ENCODE measurements at places on chromosomes 7 and 10.
A peak's percentile ranks its signal among the peaks of the same experiment; 100 is the strongest.

DNA sequence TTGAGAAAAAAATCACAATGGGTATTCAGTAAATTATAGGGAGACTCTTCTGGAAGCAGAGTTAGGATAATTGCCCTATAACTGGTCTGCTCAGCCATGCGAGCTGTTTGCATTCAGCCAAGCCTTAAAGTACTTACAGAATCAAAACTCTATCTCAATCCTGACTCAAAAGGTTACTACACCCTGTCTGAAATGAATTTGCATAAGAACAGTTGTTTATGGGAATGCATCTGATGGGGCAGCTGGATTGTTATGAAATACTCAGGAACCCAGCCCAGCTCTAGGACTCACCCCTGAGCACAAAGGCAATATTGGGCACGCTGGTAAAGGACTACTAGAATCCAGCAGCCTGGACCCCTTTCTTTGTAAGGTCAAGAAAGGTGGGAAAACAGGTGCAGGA, 38.8 kb downstream of the AKR1B15 start:
- no peak for DNase-seq

- no peak for DNase-seq
Observed at GRCh38 chr7:135490783-135491182, 19.1 kb downstream of the CNOT4 start.

DNA sequence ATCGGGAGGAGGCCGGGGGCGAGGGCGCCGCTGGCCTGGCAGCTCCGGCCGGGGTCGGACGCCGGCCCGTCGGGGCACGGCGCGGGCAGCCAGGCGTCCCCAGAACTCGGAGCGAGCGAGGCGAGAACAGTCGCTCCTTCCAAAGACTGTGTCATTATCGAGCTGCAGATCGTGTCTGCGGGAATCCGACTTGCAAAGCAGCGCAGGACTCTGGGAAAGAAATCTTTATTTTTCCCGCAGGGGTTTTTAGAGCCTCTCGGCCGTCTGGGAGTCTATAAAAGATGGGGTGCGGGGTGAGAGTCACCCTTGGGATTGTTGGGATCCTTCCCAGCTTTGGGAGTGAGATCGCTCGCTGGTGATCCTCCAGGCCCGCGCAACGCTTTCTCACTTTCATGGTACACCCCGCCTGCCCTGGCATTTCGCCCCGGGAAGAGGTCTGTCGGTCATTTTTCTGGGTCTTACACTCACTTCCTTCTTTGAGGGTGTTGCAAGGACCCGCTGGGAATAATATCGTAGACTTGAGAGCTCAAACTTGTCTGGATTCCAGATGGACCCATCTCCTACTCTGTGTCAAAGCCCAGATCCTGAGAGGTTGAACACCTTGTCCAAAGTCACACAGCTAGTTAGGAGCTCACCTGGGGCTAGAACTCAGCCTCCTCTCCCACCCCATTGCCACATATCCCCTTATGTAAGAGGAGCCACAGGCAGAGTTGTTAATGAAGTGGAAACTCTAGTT, 1.0 kb downstream of the UBTD1 start:
- DNase-seq, result peak; percentile 47

DNA sequence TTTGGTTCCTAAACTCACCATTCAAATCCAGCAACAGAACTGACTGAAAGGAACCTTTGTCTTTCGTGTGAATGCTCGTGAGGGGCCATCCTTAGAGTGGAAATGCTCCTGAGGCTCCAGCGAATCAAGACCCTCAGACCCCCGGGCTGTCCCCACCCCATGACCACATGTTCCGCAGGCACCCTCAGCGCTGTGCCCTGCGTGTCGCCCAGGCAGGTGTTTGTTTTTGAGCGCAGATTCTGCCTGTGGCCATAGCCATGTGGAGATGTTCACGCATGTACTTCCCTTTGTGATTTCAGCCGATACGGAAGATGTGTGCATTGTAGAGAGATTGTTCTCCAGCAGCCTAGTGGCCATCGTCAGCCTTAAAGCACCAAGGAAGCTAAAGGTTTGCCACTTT, 24.2 kb downstream of the WIPI2 start:
- no peak for DNase-seq

- no peak for DNase-seq
Observed at GRCh38 chr7:112293416-112293815, 86.9 kb downstream of the ZNF277 start.

- DNase-seq, result no peak
Observed at GRCh38 chr7:44748948-44749731, 493 bp downstream of the ZMIZ2 start.

DNA sequence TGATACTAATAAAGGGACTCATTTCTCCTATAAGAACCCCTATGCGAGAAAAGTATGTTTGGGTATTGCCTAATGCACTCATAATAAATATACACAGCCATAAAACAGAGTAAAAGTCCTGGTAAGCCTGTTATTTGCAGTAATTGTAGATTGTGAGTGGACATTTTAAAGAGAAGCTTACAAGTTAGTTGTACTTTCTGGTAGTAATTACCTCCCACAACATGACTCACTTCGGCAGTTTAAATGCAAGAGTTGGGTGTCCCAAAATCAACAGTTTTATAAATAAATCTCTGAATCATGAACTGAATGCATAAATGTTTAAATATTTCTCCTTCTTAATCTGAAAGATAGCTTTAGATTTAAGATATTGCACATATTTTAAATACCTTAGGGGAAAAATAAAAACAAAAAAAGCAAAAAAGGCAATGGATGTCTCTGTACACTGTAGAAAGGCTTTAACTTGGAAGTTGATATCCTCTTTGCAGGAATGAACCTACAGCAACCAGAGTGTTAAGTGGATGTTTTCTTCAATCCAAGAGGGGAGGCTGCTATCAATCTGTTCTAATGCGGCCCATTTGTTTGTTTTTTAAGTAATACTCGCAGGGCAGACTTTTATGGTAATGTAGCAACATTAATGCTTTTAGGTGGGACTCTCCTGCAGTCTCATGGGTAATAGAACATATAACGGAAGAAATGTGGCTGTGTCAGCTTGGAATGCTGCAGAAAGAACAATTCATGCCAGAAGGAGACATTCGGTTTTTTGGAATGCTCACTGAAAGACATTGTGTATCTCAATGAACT, 57.3 kb upstream of the ZEB1 start:
- DNase-seq, result no peak

GRCh38 chr10:32263300-32263699, 83.7 kb downstream of the EPC1 start:
- DNase-seq, result no peak

- DNase-seq, result no peak
Observed at GRCh38 chr10:5999440-6000165, 22.3 kb upstream of the IL15RA start.

DNA sequence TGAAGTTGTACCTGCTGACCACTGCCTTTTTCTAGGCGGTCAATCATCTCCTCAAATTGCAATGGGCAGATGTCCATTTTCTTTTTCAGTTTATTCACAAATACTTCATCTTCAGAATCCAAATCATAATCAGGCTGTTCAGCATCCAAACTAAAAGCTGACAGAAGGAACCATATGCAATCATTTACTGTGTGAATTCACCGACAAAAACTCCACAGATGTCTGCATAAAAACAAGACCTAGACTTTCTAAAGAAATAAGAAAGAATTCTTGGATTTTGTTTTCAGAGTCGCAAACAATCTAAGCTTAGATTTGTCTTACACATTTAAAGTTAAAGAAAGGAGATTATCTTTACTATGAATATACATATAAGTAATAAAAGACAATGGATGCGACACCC, 53.4 kb downstream of the EPC1 start:
- no peak for DNase-seq

GRCh38 chr7:19119870-19120486, 2.5 kb upstream of the TWIST1 start:
- DNase-seq, result no peak

DNA sequence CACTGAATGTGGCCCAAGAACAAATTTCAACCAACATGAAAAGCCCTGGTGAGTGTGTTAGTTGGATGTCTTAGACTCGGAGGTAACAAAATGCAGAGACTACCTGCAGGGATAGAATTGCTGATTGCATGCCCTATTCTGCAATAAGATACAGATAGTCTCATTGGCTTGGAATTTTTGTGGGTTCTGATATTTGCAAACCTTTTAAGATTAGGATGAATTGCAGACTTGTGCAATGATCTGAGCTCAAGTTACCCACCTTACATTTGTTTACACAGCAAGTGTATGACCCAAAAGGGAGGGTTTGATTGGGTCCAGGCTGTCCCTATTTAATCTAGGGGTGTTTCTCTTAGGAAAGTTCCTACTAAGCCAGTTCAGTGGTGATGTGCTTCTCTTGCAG, 45.4 kb downstream of the GPR37 start:
- no peak for DNase-seq

- no peak for DNase-seq
Observed at GRCh38 chr7:130367836-130368746, 12.2 kb upstream of the CPA1 start.

DNA sequence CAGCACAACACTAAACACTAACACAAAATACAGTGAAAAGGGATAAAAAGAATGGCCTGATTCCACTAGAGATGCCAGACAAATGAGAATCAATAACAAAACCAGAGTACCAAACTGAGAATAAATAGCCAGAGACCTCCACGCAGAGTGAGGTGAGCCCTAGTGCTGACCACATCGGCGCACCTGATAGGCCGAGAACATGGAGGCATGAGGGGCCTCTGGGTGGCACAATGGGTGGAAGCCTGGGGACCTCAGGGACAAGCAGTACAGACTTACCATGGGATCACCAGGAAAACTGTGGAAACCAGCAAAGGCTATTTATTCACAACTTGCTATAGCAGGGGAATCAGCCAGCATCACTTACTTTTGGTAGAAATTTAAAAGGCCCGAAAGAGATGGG, 1.8 kb upstream of the CSGALNACT2 start:
- DNase-seq, result no peak

GRCh38 chr10:126734015-126734414, 63.5 kb upstream of the C10orf90 start:
- DNase-seq, result no peak

- no peak for DNase-seq
Observed at GRCh38 chr7:93147363-93147762, 822 bp downstream of the SAMD9L start.

DNA sequence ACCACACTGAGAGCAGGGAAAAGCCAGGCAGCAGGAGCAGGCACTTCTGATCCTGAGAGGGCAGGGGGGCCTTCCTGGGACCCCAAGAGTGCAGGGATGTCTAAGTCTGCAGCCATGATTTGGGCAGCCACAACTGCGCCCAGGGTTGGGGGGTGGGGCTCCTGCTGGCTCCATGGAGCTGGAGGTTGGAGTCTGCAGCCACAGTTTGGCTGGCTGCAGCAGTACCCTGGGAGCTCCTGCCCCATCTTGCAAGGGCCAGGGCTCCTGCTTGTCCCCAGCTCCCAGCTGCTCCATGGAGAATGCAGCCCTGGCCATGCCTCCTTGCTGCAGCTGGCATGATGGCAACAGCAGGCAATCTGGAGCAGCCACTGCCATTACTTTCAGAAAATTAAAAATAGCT, 679.7 kb upstream of the LRRTM3 start:
- no peak for DNase-seq

GRCh38 chr10:11274452-11274851, 256.8 kb downstream of the CELF2 start:
- no peak for DNase-seq

GRCh38 chr7:119919986-119920385, 353.0 kb upstream of the KCND2 start:
- no peak for DNase-seq

DNA sequence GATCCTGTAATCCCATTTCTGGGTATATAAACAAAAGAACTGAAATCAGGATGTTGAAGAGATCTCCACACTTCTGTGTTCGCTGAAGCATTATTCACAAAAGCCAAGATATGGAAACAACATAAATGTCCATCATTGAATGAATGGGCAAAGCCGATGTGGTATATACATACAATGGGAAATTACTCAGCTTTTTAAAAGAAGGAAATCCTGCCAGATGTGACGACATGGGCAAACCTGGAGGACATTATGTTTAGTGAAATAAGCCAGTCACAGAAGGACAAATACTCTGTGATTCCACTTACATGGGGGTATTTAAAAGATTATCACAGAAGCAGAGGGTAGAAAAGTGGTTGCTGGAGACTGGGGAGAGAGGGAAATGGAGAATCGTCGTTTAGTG, 23.9 kb upstream of the FAM107B start:
- no peak for DNase-seq

- no peak for DNase-seq
Observed at GRCh38 chr10:77834540-77834939, 92.0 kb downstream of the DLG5 start.

- DNase-seq, result no peak
Observed at GRCh38 chr7:130918129-130919052, 184.4 kb upstream of the KLF14 start.

DNA sequence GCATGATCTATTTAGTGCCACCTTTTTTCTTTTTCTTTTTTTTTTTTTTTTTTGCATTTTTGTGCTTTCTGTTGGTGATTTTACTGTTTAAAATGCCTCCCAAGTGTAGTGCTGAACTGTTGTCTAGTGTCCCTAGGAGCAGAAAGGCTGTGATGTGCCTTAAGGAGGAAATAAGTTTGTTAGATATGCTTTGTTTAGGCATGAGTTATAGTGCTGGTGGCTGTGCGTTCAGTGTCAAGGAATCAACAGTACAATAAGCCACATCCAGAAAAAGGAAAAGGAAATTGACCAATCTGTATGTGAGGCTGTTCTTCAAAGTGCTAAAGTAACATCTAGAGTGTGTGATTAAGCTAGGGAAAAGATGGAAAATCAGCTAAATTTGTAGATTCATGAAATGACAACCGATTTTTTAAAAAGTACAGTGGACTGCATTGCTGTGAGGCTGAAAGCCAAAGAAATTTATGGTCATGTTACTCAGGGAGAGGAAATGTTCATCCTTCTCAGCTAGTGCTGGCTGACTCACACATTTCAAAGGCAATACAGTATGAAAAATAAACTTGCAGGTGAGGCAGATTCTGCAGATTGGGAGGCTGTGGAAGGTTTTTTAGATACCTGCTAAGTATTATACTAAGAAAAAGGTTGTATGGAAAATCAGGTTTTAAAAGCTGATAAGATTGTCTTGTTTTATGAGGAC, 122.7 kb upstream of the ADCY1 start:
- no peak for DNase-seq

GRCh38 chr10:71520042-71520441, 123.3 kb downstream of the CDH23 start:
- no peak for DNase-seq
